ENCODE measurements at places on chromosomes 16 and 17. TPM values are rescaled to one million over a fixed set of nuclear protein-coding genes. Genes with fewer than 3 reads are reported as not detected.

DNA sequence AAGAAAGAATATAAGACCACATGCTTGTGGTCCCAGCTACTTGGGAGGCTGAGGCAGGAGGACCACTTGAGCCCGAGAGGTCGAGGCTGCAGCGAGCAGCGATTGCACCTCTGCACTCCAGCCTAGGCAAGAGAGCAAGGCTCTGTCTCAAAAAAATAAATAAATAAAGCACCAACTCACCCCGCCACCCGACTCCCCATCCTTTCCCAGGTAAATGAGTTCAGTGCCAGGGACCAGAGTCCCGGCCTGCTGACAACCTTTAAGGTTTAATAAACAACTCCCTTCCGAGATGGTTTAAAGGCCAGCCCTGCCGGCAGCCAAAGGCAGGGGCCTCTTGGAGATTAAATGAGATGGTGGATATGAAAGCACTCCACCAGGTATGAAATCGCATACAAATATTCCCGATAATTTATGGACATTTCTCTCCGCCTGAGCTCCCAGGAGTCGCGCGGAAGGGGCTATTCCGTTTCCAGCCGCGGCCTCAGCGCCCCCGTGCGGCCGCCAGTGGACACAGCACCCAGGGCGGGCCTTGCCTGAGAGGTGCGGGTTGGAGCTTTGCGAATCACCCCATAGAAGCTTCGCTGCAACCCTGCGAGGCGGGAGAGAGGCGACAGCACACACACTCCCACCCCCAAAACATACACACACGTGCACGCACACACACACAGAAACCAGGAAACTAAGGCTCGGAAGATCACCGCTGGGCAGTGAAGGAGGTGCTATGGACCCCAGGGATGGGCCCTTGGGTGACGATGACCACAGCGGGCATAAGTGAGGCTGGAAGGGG, 4.0 kb upstream of the RPL38 start:
- peak; percentile 48 for DNase-seq

RHBDL1 gene
- total RNA-seq: 0.33 TPM

- DNase-seq: no peak
Observed at GRCh38 chr16:10566613-10567012, 13.8 kb downstream of the EMP2 start.

DNA sequence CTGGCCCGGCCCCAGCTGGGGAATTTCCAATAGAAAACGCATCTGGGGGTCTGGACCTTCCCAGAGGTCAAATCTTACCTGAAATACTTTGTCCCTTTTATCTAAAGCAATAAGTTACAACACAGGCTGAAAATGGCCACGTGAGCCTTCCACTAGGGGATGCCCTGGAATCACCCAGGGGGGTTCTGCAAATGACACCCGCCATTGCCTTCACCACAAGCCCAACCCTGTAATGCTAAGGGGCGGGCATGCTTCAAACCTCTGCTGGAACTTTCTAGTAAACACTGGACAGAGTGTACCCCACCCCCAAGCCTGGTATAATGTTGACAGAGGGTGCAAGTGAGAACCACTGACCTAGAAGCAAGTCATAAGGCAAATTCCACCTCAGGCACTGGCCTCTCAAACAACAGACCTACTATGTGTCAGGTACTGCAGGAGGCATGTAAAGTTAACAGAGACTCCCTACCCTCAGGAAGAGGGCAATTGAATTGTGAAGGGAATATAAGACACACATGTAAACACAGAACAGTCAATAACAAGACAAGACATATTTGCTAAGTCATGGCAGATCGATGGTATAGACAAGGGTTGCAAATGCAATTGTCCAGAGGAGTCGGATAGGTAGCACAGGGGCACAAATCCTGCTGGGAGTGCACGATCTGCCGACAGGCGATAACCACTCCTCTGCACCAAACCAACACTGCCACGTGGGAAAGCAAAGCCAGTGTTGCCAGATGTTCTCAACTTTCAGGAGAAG, 59.0 kb downstream of the ARHGAP17 start:
- DNase-seq: no peak

DNA sequence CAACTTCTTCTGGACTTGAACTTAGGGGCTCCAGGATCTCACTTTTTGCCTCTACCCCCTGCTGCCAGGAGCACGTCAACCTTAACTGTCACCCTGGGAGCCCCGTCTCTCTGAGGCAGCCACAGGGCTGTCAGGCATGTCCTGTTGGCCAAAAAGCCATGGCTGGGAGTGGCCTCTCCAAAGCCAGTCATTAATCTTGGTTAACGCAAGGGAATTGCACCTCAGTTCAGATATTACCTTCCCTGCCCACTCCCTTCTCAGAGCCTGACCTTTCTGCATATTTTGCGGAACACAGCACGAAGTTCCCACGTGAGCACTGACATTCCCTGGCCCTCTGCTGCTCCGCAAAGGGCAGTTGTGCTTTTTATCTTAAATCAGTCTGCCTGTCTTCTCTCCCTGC, 44.2 kb upstream of the CIBAR2 start:
- DNase-seq: no peak

FOXN1 gene
- not detected for total RNA-seq

KRT13 gene
- not detected for total RNA-seq

KLHL10 gene
- not detected for total RNA-seq

- no peak for DNase-seq
Observed at GRCh38 chr16:78045865-78046581, 23.7 kb downstream of the CLEC3A start.

- no peak for DNase-seq
Observed at GRCh38 chr17:21212826-21213637, 929 bp downstream of the TMEM11 start.

DNA sequence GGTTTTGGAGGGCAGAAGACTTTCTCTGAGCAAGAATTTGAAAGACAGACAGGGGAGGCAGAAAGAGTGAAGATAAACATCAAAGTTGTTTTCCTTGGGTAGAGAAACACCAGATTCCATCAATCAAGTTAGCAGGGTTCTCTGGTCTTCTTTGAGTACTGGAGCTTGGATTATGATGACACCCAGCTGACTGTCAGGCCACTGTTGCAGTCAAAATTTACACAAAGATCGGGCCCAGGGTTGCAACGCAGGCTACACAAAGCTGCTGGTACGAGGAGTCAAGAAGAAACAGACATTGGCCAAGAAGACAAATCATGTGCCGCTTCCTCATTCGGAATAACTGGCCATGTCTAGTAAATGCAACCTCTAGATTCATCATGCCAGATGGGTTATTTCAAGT, 396.2 kb upstream of the XYLT1 start:
- no peak for DNase-seq

DNA sequence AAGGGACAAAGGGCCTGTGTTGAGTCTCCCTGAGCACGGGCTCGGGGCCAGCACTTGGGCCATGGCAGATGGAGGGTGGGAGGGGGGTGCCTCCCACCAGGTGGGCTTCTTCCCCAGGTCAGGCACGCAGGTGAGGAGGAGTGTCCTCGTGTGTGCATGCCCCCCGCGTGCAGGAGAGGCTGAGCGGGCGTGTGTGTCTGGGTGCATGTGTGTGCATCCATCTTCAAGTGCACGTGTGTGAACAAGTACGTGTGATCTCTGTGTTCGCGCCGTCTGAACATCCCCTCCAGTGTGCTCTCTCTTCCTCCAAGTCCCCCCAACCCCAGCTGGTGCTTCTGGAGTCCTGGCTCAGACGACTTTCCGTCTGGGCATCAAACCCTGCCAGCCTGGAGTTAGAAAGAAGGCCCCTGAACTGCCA, 2.7 kb upstream of the ZG16B start:
- DNase-seq: no peak

- DNase-seq: no peak
Observed at GRCh38 chr16:17784073-17784472, 313.3 kb upstream of the XYLT1 start.

ATF7IP2 gene
- total RNA-seq: 14.3 TPM

MYH1 gene
- total RNA-seq: not detected

GRCh38 chr16:3542601-3543373, 34.4 kb downstream of the NLRC3 start:
- DNase-seq: no peak

GRCh38 chr16:83238949-83239691, 568.7 kb upstream of the HSBP1 start:
- DNase-seq: no peak

SMIM5 gene
- total RNA-seq: 0.20 TPM

DNA sequence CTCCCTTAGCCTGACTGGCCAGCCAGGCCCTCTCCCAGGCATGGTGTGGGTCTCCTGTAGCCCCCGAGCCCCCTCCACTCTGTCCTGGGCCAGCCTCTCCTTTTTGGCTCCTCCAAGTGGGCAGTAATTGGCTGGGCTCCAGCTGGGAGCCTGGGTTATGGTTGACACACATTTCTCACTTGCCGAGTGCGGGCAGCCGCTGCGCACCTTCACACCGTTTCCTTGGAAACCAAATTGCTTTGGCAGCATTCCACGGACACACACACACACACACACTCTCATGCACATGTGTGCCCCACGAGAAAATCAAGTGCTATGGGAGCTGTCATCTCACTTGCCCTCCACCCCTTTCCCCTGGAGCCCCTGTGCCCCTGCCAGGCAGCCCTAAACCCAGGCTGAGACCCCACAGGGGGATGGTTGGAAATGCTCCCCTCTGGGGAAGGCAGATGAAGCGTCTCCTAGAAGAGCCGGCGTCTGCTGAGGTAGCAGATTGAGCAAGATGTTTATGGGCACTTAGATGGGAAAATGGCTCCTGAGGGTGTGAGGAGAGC, 402.7 kb upstream of the TNRC6C start:
- no peak for DNase-seq

DNA sequence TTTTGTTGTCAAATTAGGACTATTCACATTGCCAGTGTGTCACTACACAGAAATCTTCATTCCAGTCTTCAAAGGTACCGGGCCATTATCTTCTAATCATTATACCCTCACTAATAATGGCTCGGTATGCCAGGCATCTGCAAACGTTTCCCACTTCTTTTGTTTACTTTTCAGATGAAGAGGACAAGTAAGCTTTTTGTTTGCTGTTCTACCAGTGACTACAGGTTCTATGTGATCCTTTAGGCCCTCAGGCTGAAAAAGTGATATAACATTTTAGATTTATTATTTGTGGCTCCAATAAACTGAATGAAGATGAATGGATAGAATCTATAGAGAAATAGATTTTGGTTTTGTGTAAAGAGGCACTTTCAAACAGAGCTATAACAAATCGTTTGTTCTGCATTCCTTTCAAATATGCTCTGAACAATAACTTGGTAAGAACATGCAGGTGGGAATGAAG, 403 bp upstream of the KRTAP3-1 start:
- no peak for DNase-seq

GRCh38 chr17:44898768-44899073, 524 bp downstream of the EFTUD2 start:
- DNase-seq: no peak

GRCh38 chr17:40958086-40958953, 8.4 kb downstream of the KRT39 start:
- DNase-seq: no peak

BANP gene
- 32.5 TPM for total RNA-seq

DNA sequence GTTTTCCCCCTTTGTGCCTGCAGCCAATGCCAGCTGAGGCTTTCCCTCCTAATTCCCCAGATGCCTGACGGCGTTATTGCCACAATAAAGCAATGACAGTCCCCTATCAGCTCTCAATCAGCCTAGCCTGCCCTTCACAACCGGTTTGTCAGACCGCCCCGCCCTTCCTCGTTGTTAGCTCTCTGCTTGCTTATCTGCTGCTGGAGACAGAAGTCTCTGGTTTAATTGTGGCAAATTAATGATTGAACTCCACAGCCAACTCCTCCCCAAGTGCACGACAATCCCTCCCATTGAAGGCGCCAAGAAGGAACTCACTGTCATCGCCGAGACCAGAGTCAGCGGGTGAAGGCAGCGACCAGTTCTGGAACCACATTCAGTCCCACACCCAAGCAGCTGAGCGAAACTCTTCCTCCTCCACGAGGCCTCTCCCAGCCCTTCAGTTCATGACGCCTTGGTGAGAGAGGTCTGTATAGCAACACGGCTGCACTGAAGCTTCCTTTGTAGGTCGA, 474.4 kb downstream of the SLC39A11 start:
- no peak for DNase-seq

GRCh38 chr17:4497101-4497824, 1.4 kb upstream of the SPNS2 start:
- DNase-seq: no peak

- no peak for DNase-seq
Observed at GRCh38 chr16:2040787-2041522, 6.7 kb downstream of the NTHL1 start.

ZFP3 gene
- 4.2 TPM for total RNA-seq

DNA sequence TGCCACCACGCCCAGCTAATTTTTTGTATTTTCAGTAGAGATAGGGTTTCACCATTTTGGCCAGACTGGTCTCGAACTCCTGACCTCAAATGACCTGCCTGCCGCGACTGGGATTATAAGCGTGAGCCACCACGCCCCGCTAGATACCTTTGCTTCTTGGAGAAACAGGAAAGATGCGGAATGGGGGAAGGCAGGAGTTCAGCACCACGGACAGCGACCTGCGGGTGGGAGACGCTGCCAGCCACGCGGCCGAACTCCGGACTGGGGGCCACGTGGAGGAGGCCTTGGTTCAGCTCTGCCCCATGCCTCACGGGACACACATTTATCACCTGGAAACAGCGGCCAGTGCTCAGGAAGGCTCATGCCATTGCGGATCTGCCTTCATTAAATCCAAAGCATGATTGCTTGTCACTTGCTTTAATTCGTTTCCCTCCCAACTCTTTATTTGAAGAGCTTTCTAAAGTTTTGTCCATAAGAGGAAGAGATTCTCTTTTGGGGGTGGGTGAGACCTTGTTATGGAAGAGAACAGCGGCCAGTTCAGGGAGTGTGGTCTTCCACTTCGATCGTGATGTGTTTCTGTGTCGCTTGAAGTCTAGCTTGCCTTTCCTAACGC, 219.9 kb downstream of the ENGASE start:
- DNase-seq: peak; percentile 12

DNA sequence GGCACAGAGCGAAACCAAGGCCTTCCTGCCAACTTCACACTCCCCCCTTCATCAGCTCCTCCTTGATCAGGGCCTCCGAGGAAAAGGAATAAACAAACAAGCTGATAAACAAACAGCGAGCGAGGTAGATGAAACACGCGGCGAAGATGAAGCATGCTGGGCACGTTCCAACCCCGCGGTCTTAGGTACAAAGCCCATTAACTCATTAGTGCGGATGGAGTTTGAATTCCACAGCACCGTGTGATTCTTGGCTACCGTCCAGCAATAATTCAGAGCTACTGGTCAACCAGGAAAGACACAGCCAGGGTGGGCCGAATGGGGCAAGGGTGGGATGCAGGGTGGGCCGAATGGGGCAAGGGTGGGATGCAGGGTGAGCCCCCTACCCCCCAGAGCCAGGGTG, 67.3 kb downstream of the RBFOX3 start:
- no peak for DNase-seq

Data from CD8-positive, alpha-beta memory T cell (primary cell).